ENCODE measurements at places on chromosomes 11 and 22.

DNA sequence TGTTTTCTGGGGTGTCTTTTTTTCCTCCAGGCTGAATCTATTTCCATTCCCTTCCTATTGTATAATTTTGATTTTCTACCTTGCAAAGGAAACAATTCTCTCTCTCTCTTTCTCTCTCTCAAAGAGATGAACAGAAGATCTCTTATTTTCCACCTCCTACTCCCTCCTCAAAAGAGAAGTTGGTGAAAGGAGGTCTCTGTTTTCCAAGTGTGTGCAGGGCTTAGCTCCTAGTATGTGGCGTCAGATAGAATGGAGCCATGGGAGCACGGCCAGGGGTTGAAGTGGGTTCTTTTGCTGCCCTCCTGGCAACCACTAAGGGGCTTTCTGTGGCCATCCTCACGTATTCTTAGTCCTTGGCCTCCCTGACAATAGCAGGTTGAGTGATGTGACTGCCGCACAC, 480 bp downstream of the TRIM34 start:
- DNase-seq: no peak

DNA sequence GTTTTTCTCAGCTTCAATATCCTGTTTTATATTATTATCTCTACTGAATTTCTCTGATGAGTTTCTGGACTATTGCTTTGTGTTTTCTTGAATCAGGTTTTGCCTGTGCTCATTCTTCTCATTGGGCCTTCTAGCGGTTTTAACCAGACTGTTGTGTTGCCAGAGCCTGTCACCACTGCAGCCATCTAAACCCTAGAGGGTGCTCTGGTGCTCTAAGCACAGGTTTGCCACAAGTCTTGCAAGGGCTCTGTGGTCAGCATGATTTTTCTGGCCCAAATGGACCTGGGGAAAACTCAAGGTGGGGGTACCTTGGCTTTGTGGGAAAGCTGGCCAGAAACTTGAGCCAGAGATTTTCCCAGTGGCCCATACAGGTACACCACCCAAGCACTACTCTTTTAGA, 52.4 kb upstream of the TYR start:
- no peak for DNase-seq

DNA sequence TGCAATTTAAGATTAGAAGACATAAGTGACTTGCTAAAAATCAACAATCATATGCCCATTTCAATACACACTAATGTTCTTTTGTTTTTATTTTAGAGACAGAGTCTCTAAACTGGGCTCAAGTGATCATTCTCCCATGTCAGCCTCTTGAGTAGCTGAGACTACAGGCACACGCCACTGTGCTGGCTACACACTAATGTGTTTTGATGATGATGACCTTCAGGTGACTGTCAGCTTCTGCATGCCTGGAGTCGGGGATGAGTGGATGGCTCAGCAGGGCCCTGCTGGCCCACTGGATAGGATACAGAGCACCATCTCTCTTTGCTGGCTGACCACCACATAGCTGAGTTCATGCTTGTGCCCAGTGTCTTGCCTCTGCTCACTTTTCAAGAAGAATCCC, 27.0 kb upstream of the POU2AF1 start:
- no peak for DNase-seq

DNA sequence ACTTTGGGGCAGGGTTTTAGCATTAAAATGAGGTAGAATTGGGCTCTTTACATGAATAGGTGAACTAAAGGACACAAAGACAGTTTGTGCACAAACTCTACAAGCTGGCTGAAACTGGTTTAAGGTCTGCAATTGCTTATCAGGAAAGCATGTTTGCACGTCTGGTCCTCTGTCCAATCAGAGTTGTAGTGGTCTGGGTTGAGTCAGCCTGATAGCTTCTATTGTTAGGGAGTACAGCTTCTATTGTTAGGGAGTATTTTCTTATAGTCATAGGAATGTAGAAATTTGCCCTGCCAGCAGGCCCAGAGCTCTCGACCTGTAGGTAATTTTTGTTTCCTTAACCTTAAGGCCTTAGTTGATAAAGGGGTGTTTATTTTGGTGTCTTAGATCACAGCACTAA, 1422.4 kb downstream of the LRRC4C start:
- DNase-seq: no peak

GRCh38 chr11:93145390-93145915, 52.3 kb downstream of the SLC36A4 start:
- no peak for DNase-seq

DNA sequence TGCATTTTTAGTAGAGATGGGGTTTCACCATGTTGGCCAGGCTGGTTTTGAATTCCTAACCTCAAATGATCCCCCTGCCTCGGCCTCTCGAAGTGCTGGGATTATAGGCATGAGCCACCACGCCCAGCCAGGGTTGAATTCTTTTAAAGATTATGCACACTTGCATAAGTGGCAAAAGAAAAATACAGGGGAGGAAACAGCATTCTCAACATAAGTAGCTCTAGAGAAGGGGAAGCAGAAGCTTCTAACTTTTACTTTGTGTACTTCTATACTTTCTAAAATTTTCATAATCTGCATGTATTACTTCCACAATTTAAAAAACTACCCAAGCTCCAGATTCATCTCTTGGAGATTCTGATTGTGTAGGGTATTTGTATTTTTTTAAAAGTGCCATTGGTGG, 108.0 kb downstream of the SLC1A2 start:
- DNase-seq: no peak

- DNase-seq: no peak
These were observed 73.6 kb upstream of the SUSD2 start for GRCh38 chr22:24107661-24108060.

DNA sequence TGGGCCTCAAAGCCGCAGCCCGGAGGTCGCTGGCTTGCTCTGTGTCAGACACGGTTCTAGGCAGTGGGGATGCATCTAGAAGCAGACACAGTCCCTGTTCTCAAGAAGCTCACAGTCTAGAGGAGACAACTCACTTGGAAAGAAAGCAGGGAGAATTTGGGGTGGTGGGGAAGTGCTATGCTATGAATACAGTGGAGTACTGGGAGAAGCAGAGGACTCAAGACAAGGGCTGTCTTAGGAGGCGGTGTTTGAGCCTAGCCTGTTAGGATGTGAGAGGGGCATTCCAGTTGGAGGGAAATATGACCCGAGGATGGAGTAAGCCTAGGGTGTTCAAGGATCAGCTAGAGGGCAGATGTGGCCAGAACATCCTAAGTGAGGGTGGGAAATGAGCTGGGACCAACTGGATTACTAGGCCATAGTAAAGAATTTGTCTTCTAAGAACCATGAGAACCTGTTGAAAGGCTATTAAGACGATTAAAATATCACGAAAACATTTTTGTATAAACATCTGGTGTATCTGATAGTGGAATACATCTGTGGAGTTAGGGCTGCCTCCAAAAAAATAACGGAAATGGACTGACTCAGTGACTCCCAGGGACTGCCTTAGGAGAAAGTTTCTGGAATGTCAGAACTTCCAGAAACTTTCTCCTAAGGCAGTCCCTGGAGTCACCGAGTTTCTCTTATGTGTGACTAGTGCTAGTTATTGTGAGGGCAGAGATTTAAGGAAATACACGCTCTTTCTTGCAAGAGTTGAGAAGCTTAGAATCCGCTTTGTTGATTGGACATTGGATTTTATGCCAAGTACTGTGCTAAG, 1.1 kb upstream of the PITPNB start:
- peak; percentile 31 for DNase-seq

- no peak for DNase-seq
These were observed 12.1 kb upstream of the FCHSD2 start for GRCh38 chr11:73154178-73154577.

DNA sequence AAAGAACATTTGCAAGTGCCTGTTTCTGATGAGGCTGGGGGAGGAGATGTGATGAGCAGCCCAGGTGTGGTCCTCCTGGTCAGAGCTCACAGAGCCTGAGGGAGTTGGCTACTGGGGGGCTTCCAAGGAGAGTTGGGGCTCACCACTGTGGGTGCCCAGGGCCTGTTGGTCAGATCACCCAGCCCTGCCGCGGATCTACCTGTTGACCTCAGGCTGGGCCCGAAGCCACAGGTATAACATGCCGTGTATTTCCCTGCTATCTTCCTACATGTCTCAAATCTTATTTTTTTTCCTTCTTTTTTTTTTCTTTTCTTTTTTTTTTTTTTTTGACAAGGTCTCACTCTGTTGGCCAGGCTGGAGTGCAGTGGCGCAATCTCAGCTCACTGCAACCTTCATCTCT, 199.7 kb upstream of the TBCEL start:
- no peak for DNase-seq

GRCh38 chr11:117513666-117514065, 186.0 kb downstream of the CEP164 start:
- no peak for DNase-seq

GRCh38 chr22:35189559-35189958, 67.7 kb upstream of the HMGXB4 start:
- DNase-seq: no peak

GRCh38 chr11:128288368-128288767, 299.0 kb downstream of the ETS1 start:
- no peak for DNase-seq

GRCh38 chr11:128867277-128867676, at the start of gene KCNJ1:
TSS of gene KCNJ1 (minus strand) at chr11:128867296. CDS start at chr11:128840243, 27,053 bp downstream.
- no peak for DNase-seq

- DNase-seq: no peak
These were observed 121.5 kb upstream of the B3GAT1 start for GRCh38 chr11:134533511-134533910.

DNA sequence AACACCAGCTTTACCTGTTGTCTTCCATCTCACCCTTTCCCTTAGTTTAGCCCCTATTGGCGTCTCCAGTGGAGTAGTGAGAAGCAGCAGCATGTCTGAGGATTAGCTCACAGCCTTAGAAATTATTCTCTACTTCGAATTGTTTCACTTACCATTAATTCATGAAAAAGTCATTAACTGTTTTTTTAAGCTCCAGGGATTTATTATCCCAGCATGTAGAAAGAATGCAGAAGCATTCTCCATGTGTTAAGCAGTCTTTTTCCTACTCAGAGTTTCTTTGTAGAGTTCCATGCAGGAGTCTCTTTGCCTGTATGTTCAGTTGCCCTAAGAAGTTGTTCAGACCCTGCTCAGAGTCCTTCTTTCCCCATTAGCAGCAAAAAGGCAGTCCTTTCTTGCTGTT, 137.9 kb upstream of the RASSF10 start:
- DNase-seq: no peak

GRCh38 chr22:17767233-17768065, 6.8 kb downstream of the BID start:
- DNase-seq: no peak

- peak; percentile 48 for DNase-seq
These were observed 6.3 kb downstream of the PRDM10 start for GRCh38 chr11:129996113-129996870.

DNA sequence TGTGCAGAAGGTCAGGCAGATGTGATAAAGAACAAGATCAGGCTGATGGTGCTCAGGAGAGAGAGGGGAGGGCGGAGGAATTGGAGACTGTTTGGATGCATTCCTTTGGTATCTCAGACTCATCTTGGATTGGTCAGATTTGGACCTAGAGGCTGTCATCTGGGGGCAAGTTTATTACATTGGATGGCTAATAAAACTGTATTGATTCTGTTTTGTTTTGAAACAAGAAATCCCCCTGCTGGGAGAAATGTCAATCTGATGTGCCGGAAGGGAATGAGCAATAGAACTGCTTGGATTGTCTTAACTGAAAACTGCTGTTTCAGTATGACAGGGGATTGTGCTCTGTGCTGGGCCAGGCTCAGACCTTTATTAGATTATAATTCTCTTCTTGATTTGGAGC, 25.5 kb upstream of the CCDC90B start:
- no peak for DNase-seq

GRCh38 chr11:8532475-8532874, 61.6 kb downstream of the STK33 start:
- DNase-seq: no peak

- no peak for DNase-seq
These were observed 14.2 kb downstream of the SMPD1 start for GRCh38 chr11:6404342-6405051.

GRCh38 chr11:15073361-15074205, at the start of gene CALCB:
TSS of gene CALCB (plus strand) at chr11:15073593. CDS start at chr11:15074719, 1,126 bp downstream.
- DNase-seq: no peak

- DNase-seq: no peak
These were observed 232.3 kb downstream of the JRKL start for GRCh38 chr11:96622026-96622634.

GRCh38 chr11:72411623-72412419, 22.5 kb downstream of the CLPB start:
- DNase-seq: peak; percentile 47

DNA sequence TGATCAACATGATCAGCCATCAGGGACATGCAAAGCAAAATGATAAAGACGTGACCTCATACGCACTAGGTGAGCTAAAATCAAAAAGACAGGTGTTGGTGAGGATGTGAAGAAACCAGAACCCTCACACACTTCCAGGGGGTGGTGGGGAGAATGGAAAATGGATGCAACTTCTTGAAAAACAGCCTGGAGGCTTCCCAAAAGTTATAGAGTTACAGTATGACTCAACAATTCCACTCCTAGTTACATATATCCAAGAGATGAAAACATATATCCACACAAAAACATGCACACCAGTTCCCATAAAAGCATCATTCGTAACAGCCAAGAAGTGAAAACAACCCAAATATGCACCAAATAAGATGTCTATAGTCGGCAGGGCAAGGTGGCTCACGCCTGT, 42.1 kb upstream of the APLNR start:
- no peak for DNase-seq

DNA sequence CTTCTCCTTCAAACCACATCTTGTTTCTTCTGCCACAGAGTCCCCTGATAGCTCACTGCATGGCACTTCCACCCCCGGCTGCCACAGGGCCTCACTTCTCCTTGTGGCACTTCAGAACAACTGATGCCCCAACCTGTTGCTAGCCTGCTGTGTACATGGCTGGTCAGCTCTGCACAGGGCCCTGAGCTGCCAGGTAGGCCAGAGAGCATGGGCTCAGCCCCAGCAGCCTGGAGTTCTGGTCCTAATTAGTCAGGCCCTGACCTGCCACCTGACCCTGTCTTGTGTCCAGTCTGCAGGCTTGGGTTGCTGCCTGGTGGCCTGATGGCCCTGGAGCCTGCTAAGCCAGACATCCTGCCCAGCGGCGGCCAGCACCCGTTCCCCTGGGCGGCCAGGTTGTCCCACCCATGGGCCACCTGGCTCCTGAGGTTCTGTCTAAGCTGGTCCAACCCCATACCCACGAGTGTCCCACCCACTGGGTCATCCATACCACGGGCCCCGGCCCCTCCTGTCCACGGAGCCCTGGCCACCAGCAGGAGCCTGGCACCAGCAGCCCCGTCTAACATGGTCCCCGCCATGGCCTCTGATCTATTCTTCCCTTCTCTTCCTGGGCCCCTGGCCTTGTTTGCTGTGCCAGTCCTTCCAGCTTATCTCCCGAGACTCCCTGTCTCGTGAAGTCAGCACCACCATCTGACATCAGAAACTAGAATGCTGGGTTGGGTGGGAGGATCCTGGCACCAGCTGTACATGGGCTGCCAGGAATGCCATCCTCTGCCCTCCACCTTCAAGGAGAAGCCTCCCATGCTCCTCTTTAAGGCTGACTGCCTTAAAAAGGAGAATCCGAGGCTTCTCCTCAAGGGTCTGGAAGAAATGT, 3.1 kb upstream of the CERK start:
- no peak for DNase-seq

GRCh38 chr11:123164732-123165450, 30.2 kb downstream of the CLMP start:
- no peak for DNase-seq

- DNase-seq: no peak
These were observed 23.4 kb downstream of the PPM1F start for GRCh38 chr22:21929253-21929652.

- no peak for DNase-seq
These were observed 312.9 kb downstream of the CNTN5 start for GRCh38 chr11:99333621-99334020.
